ENCODE measurements at places on chromosomes 5 and 9. TPM values are rescaled to one million over a fixed set of nuclear protein-coding genes. Genes with fewer than 3 reads are reported as not detected.

PAX5 gene
- total RNA-seq, result not detected

SIL1 gene
- total RNA-seq, result 122 TPM

GABRA6 gene
- total RNA-seq, result not detected

CKMT2 gene
- 3.5 TPM for total RNA-seq

PCDHB10 gene
- 3.2 TPM for total RNA-seq

ADRB2 gene
- 3.0 TPM for total RNA-seq

TMEM232 gene
- 7.1 TPM for total RNA-seq

IFNA21 gene
- not detected for total RNA-seq

RPS14 gene
- 12,361 TPM for total RNA-seq

OR1J2 gene
- total RNA-seq, result not detected

SLC1A1 gene
- total RNA-seq, result 19.2 TPM

RUFY1 gene
- total RNA-seq, result 59.2 TPM

GEMIN5 gene
- 10.0 TPM for total RNA-seq

ANKRD31 gene
- total RNA-seq, result 0.69 TPM

PDE6A gene
- total RNA-seq, result not detected

TMED7 gene
- 155 TPM for total RNA-seq

TPPP gene
- total RNA-seq, result 1.7 TPM

PRR16 gene
- 3.1 TPM for total RNA-seq

RUSC2 gene
- total RNA-seq, result 23.0 TPM

DNAI1 gene
- total RNA-seq, result not detected

DIRAS2 gene
- total RNA-seq, result not detected

HINT1 gene
- 237 TPM for total RNA-seq

IL9 gene
- not detected for total RNA-seq

TSSK1B gene
- total RNA-seq, result not detected

TMC1 gene
- not detected for total RNA-seq

PKD2L2 gene
- not detected for total RNA-seq

SLF1 gene
- total RNA-seq, result 16.8 TPM

SLC46A2 gene
- not detected for total RNA-seq

HMGCR gene
- total RNA-seq, result 132 TPM

KLF9 gene
- total RNA-seq, result 109 TPM

TNFSF8 gene
- total RNA-seq, result 1.5 TPM

CDC14B gene
- 9.7 TPM for total RNA-seq

PCDHGB1 gene
- not detected for total RNA-seq

AIF1L gene
- 4.9 TPM for total RNA-seq

PCDHGC3 gene
- total RNA-seq, result 146 TPM

TLX3 gene
- total RNA-seq, result not detected

C9orf153 gene
- 1.8 TPM for total RNA-seq

QRFP gene
- not detected for total RNA-seq

ACSL6 gene
- not detected for total RNA-seq

FST gene
- total RNA-seq, result 5.9 TPM

SYK gene
- total RNA-seq, result 6.7 TPM

SHC3 gene
- 2.2 TPM for total RNA-seq

CAMK4 gene
- total RNA-seq, result 0.26 TPM

PCDHB9 gene
- 1.8 TPM for total RNA-seq

SPATA31C1 gene
- total RNA-seq, result 0.21 TPM

NKD2 gene
- total RNA-seq, result not detected

OR2V1 gene
- total RNA-seq, result not detected

PCDHB7 gene
- 4.9 TPM for total RNA-seq

NUTM2F gene
- not detected for total RNA-seq

NFX1 gene
- 52.9 TPM for total RNA-seq

SLC6A3 gene
- total RNA-seq, result not detected

ORM1 gene
- 2.4 TPM for total RNA-seq

GRM6 gene
- not detected for total RNA-seq

VCAN gene
- 833 TPM for total RNA-seq
